ENCODE measurements at places on chromosomes 12 and 14.

DNA sequence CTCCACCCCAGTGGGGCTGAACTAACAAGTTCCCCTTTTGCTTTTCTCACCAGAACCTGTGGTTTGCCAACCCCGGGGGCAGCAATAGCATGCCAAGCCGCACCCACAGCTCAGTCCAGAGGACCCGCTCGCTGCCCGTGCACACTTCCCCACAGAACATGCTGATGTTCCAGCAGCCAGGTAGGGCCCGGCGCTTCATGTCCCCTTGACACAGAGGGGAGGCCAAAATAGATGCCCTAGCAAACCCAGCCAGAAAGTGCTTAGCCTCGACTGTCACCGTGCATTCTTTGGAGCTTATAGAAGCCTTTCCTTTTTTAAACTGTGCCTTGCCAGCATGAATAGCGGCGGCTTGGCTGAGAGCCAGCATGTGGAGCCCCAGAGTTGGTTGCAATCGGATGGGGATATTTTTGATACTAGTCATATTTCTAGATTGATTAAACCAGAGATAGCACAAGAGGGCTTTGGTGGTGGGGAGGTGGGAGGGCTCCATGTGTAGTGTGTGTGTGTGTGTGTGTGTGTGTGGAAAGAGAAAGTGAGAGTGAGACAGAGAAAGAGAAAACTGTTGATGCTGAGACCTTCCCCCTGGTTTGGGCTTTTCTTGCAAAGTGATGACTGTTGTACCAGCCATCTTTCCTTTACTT lies 126.1 kb downstream of the GCH1 start:
- DNase-seq, result no peak

DNA sequence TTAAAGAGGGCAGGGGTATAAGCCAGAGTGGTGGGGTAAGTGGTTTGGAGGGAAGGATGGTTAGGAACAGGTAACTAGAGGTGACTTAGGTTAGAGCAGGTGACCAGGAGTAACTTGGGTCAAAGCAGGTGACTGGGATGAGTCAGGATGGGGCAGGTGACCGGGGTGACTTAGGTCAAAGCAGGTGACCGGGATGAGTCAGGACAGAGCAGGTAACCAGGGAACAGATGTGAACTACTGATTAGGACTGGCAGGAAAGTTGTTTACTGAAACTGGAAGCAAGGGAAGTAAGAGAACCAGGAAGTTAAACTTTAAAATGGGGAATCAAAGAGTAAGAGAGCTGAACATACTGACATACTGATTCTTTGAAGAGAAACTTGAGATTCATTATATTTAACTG lies 57.4 kb downstream of the FSCB start:
- no peak for DNase-seq

- DNase-seq, result peak; percentile 23
These were observed 17.9 kb upstream of the RND1 start for GRCh38 chr12:48883305-48884161.

DNA sequence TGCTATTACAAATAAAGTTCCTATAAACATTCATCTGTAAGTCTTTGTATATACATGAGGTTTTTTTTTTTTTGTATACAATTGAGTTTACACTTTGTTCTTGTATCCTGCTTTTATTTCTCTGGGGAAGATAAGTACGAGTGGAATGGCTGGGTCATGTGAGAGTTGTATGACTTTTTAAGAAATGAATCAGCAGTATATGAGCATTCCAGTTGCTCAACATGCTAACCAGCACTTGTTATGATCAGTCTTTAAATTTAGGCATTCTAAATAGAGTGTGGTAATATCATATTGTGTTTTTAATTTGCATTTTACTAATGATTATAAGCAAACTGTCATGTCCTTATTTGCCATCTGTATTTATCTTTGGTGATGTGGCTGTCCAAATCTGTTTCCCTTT lies 44.7 kb upstream of the AMIGO2 start:
- DNase-seq, result no peak

GRCh38 chr12:101779626-101780025 lies 40.4 kb upstream of the SYCP3 start:
- no peak for DNase-seq

DNA sequence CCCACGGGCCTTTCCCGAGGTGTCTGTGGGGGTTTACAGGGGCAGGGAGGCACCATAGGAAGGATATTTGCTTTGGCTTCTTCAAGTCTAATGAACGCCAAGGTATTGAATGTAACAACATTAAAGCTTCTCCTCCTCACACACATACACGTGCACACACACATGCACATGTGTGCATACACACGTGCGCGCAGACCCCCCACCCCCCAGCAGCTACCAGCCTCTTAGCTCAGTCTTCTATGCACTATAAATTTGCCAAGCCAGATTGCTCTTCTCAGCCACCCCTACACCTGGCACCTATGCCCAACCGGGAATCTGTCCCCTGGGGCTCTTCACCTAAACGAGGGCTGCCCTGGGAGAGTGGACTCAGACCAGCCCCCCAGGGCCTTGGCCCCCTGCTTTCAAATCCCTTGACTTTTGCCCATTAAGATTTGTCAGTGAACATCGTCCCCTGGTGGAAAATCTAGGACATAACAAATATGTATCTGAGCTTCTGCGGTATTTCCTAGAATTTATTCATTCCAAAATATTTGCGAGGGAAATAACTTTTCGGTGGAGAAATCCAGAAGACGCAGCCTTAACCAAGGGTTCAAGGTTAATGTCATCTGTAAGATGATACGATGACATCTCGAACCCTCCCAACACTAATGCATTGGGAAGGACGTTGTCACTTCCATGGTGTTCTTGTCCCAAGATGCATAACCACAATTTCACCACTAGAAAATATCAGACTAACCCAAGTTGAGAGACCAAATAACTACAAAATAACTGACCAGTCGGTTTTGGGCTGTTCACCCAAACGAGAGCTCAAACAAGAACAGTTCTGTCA lies 330.4 kb downstream of the MED13L start:
- no peak for DNase-seq

DNA sequence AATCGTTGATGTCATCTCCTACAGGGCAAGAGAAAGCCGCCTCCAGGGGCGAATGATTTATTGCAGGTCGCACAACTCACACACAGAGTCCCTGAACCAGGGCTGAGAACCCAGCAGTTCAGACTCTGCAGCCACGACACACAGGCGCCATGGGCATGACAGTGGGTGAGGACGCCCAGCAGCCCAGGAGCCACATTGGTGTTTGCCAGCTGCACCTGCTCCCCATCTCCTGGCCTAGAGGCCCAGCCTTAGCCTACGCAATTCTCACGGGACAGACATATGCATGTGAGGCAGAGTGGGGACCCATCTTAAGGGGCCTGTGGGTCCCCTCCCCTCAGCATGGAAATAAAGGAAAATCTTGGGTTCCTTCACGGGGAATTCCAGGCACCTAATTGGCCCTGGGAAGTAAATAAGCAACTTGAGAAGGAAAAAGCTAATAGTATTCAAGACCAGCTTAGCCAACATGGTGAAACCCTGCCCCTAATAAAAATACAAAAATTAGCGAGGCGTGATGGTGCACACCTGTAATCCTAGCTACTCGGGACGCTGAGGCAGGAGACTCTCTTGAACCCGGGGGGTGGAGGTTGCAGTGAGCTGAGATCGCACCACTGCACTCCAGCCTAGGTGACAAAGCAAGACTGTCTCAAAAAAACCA lies 69.3 kb downstream of the RIMBP2 start:
- DNase-seq, result no peak

DNA sequence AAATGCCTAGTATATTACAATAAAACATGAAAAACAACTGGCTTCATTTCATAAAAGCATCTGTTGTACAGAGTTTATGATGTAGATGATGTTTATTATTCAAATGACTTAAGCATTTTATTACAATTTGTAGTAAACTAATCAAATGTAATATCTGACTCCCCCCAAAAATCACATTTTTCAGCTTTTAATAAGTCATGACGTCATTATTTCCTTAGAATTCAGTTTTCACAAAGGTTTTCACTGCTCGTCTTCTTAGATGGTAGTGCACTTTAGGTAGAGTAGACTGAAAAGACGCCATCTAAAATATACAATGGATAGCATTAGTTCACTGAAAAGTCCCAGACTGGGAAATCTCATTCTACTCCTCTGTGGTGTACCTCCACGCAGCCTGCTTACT lies 181.5 kb downstream of the ACSS3 start:
- DNase-seq, result no peak

GRCh38 chr14:41498959-41499358 lies 107.7 kb upstream of the LRFN5 start:
- no peak for DNase-seq

- DNase-seq, result no peak
These were observed 24.1 kb downstream of the MDGA2 start for GRCh38 chr14:47651337-47651736.

DNA sequence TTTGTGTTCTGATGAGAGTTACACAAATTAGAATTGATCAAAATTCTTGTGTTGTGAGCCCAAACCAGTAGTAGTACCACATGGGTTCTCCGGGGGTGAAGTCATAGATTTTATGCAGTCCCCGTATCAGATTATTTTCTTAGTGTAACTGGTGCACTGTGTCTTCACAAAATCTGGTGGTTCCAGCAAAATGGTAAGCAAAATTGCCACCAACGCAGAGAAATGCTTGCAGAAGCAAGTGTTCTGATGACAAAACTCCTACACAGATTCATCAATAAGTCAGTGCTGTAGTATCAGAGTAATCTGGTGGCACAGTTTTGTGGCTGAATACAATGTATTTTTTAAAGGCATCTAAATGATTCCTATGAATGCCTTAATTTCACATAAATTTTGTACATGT lies 1.3 kb upstream of the CACNA2D4 start:
- DNase-seq, result no peak

GRCh38 chr12:90100579-90100978 lies 391.9 kb upstream of the ATP2B1 start:
- no peak for DNase-seq

DNA sequence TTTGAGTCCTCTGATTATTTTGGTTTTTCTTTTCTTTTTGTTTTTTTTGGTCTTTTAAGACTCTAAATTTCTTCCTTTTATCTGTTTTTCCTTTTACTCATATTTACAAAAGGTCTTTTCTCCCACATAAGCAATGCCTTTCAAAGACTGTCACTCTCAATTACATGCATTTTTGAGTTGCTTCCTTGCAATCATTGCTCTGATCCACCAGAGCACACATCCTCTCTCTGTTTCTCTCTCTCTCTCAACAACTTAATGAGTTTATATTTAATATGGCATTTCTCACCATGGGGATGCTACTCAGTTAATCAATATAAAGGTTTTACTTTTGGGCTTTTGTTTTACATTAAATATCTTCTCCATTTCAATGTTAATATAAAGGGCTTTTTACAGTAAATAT lies 62.7 kb upstream of the OR10AD1 start:
- DNase-seq, result no peak

DNA sequence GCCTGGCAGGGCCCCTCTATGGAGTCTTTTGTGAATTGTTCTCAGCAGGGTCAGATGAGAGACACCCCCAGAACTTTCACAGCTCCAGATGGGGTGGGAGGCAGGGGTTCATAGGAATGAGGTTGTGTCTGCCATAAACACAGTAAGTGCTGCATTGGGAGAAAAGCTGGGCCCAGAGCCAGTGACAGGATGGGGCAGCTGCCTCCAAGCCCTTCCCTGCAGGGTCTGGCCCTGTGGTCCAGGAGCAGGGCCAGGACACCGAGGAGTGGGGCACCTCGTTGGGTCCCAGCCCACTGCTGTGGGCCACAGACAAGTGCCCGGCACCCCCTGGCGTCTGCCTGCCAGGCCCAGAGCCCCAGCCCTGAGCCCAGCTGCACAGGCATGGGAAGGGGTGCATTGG lies 13.3 kb downstream of the INF2 start:
- DNase-seq, result no peak

DNA sequence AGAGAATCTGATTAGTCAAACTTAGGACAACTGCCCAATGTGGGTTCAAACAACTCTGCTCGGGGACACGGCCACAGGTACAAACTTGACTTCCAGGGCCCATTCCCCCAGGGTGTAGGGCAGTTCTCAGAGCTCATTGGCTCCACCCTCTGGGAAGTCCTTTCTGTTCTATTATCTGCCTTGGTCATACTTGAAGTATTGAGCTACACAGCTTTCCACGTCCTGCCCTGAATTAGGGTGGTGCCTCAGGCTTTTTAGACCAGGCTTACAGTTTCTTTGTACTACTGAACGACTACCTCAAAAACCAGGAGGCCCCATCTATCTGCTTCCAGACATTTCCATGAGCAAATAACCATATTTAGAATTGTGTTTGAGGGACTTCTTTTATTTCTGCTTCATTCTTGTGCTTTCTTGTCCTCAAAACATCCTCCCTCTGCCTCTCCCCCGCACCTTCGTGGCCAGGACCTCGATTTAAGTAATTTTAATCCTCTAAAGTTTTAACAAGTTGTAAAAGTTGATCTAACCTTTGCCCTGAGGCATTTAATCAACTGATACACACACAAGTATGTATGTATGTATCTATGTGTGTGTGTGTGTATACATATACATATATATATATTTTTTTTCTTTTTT lies 281.7 kb upstream of the AMIGO2 start:
- DNase-seq, result no peak

- DNase-seq, result no peak
These were observed 397.3 kb downstream of the ZFP36L1 start for GRCh38 chr14:68395604-68396003.

DNA sequence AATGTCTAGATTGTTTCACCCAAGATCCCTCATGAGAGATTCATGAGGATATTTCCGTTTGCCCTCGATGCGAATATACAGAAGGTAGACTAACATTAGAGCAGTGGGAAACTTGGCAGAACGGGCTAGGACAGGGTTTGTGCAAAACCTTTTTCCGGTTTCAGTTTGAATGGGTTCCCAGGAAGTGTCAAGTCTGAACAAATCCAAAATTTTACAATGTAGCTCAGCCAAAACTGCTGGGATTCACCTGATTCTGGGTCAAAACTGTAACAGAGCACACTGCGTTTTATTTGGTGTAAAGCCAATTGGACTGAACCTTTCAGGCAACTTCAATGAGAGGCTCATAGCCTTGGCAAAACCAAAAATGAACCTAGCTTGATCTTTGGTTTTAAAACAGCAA lies 337.8 kb upstream of the DIO2 start:
- no peak for DNase-seq

DNA sequence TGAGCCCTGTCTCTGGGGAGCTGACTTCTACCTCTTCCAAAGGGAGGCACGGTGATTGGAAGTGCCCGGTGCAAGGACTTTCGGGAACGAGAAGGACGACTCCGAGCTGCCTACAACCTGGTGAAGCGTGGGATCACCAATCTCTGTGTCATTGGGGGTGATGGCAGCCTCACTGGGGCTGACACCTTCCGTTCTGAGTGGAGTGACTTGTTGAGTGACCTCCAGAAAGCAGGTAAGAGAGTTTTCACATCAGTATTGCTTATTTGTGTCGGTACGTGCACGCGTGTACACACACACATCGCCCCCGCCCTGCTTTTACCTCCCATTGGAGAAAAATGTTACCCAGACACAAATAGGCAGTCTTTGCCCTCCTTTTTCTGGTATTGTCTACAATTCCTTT lies 13.7 kb downstream of the PFKM start:
- DNase-seq, result no peak

- DNase-seq, result no peak
These were observed at the start of gene CD163 for GRCh38 chr12:7503686-7504415. TSS of gene CD163 (minus strand) at chr12:7503777. CDS start at chr12:7503690, 87 bp downstream.

DNA sequence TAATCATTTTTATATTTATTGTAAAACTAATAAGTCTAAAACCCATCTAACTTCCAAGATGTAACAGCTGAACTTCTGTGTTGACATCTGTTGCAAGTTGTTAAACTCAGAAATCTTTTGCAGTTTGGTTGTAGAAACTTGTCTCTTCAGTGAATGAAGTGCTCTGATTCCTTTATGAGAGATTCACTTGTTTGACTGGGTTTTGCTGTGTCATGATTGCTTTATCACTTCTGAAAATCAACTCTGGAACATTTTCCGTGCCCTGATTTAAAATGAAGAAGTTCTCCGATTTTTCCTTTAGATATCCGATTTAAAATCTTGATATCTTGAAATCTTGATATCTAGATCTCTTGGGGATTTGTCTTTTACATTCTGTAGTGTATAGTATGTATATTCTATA lies 65.1 kb downstream of the DIP2B start:
- no peak for DNase-seq

All from WTC11 (cell line).